ENCODE measurements at places on chromosomes 11 and 22.

GRCh38 chr11:40679276-40679675, 780.2 kb downstream of the LRRC4C start:
- DNase-seq, result no peak

GRCh38 chr11:255176-255575, 18.4 kb downstream of the PSMD13 start:
- DNase-seq, result no peak

DNA sequence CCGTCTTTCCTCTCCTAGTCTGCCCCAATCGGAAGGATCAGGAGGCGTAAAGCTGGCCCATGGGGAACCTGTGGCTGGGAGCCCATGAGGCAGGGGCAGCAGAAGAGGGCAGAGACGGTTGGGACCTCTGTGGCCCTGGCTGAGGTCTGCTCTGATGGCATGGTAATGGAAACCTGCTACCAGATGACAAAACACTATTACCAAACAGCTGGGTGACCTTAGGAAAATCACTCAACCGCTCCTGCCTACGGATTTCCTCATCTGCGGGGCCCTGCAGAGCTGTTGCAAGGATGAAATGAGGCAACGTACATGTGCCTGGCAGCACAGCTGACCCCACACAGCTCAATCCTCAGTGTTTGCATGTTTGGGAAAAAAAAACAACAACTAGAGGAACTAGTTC, 4.6 kb downstream of the AP5B1 start:
- DNase-seq, result no peak

- DNase-seq, result no peak
Observed at GRCh38 chr22:31096657-31097279, 10.6 kb downstream of the SELENOM start.

- DNase-seq, result peak; percentile 15
Observed at GRCh38 chr11:44208976-44209603, 100.8 kb downstream of the ALX4 start.

- DNase-seq, result no peak
Observed at GRCh38 chr11:70077411-70078094, 564 bp upstream of the ANO1 start.

- no peak for DNase-seq
Observed at GRCh38 chr22:22159384-22159783, 85.2 kb upstream of the VPREB1 start.

GRCh38 chr11:31664954-31665353, 146.2 kb downstream of the PAX6 start:
- no peak for DNase-seq

GRCh38 chr22:26610996-26611395, 6.8 kb downstream of the CRYBB1 start:
- peak; percentile 8 for DNase-seq

DNA sequence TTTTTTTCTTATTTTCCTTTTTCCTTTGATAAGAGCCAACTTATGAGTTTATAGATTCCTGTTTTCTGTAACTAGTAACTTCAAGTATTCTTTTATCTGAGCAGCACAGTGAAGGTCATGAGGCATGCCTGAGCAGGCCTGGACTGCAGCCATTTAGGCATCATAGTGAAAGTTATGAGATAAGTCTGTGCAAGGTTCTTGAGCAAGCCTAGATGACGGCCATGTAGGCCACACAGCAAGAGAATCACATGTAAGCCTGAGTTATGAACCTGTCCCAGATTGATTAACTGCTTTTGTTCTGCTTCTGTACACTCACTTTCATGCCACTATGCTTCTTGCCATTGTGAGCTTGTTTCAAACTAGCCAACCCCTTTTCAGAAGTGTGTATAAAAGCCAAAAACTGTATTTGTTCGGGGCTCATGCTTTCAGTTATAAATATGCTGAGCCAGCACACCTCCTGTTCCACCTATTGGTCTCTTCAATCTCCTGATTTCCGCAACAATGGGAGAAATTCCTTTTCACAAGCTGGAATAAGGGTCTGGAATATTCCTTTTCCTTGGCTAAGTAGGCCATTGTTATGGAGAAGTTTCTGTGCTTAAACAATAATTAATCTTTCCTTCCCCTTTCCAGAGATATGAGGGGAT, 745.7 kb downstream of the FAM181B start:
- no peak for DNase-seq

DNA sequence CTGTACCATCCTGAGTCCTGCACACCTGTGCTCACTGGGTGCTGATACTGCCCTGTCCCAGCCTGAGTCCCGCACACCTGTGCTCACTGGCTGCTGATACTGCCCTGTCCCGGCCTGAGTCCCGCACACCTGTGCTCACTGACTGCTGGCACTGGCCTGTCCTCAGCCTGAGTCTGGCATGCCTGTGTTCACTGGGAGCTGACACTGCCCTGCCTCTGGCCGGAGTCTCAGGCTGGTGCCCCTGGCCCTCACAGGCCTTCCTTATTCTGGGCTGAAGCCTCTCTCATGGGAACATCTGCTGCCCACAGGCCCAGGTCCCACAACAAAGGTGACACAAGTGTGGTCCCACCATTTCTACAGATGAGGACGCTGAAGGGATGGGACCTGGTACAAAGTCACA, 115.1 kb downstream of the MPPED1 start:
- no peak for DNase-seq

- no peak for DNase-seq
Observed at GRCh38 chr11:11973361-11973800, 35.0 kb downstream of the DKK3 start.

GRCh38 chr11:8988329-8989234, 15.2 kb downstream of the NRIP3 start:
- no peak for DNase-seq

- no peak for DNase-seq
Observed at GRCh38 chr11:46604796-46605195, 11.0 kb upstream of the AMBRA1 start.

DNA sequence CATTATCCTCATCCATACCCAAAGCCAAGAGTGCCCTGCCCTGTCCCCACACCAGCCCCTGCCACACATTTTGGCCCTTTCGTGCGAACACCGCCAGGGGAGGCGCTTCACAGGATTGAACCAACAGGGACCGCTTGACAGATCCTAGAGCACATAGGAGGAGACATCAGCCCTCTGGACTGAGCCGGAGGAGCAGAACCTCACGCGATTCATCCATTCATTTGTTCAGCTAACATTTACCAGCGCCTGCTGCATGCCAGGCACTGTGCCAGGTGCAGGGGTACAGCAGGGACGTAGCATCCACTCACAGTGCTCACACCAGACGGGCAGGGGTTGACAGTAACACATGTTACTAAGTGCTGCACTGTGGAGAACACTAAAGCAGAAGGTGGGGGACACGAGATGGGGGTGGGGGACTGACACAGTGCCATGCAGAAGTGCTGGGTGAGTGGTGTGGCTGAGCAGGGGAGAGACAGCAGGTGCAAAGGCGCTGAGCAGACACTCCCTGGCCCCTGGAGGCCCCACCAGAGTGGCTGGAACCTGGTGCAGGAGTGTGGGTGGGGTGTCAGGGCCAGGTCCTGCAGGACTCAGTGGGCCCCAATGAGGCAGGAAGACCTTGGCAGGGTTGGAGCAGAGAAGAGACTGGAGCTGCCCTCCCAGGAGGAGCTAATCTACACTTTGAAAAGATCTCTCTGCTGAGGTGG, 3.4 kb downstream of the GNAZ start:
- no peak for DNase-seq

DNA sequence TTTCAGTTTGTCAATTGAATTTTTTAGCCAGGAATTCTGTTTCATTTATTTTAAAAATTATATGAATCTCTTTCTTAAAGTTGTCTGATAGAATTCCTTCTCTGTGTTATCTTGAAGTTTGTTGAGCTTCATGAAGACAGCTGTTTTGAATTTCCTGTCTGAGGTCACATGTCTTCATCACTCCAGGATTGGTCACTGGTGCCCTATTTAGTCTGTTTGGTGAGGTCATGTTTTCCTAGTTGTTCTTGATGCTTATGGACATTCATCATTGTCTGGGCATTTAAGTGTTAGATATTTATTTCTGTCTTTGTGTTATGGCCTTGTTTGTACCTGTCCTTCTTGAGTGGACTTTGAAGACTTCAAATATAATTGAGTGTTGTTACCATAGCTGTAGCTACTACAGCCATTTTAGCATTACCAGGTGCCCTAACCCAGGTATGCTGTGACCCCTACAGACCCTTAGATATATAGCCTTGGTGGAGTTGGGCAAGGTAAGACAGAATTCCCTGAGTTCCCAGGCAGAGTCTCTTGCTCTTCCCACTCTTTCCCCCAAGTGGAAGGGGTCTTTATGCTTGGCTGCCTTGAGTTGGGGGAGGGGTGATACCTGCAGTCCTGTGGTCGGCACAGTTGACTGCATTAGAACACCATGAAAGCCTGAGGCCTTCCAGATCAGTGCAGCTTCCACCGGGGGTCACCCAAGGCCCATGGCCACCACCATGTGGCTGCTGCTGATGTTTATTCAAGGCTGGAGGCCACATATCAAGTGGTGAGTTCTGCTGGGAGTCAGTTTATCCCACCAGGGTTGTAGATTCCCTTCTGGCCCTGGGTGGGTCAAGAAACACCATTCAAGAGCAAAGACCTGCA, 229.6 kb downstream of the DYNC2H1 start:
- no peak for DNase-seq

DNA sequence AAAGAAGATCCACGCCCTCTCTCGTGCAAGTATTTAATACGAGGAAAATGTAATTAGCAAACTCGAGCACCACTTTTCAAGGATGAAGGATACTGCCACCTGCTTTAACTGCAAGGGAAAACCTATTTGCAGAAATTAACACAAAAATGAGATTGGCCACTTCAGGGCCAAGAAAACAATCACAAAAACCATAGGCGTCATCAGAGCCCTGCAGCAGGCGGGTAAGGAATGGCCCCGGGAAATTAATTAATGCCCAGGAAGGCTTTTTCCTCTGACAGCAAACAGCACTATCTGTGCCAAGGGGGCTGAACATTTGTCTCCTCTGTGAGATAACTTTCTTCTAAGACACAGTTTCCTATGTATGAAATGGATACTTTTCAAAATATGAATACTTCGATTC, 255.7 kb downstream of the CTTN start:
- no peak for DNase-seq

DNA sequence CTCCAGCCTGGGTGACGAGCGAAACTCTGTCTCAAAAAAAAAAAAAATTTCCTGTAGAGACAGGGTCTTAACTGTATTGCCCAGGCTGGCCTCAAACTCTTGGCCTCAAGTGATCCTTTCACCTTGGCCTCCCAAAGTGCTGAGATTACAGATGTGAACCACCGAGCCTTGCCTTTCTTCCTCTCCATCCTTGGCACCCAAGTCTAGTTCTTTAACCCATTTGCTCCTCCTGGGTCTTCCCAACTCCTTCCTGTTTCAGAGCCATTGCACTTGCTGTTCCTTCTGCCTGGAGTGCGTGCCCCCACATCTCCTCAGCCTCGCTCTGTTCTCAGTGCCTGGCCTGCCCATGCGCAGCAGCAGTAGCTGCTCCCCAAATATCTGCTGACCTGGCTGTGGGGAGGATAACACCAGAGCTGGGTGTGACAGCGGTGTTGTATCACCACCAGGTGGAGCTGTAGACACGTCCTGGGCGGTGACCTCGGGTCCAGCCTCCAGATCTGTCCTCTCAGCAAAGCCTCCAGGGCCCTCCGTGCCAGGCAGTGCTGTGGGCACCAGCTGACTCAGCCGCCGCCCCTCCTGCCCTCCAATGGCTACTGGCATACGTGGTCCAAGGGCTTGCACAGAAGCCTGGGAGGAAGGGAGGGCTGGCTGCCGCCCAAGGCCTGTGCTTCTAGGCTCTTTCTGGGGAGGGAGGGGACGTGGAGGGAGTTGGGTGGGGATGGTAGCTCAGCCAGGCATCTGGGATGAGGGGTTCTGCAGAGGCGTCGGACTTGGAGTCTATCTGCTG, 22.0 kb downstream of the TEF start:
- DNase-seq, result peak; percentile 95

DNA sequence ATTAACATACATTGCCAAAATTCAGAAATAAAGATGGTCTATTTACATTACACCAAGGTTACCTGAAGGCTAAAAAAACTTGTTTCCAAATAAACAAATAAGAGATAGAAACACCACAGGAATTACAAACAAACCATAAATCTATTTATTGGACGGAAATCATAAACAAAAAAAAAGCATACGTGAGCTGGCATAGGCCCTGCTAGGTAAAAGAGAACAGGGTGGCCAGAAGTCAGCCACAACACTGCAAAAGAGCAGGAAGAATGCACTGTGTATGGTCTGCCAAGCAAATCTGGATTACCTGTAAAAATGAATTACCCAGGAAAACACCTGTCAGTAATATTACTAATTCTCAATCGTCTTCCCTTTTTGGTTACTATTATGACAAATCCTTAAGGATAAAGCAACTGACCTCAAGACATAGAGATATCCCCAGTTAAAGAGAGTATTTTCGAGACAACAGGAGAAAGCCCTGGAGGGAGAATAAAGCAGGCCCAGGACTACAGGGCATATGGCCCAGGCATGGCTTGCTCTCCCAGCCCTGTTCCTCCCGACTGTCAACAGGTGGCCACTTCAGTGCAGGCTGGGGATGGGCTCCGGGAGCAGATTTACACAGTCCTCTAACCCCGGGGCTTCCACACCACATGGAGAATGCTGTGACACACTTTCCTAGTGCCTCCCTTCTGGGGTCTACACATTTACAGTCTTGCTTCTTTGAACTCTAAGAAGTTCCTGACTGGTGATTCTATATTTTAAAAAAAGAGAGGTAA, 18.0 kb downstream of the PPP2R1B start:
- no peak for DNase-seq

DNA sequence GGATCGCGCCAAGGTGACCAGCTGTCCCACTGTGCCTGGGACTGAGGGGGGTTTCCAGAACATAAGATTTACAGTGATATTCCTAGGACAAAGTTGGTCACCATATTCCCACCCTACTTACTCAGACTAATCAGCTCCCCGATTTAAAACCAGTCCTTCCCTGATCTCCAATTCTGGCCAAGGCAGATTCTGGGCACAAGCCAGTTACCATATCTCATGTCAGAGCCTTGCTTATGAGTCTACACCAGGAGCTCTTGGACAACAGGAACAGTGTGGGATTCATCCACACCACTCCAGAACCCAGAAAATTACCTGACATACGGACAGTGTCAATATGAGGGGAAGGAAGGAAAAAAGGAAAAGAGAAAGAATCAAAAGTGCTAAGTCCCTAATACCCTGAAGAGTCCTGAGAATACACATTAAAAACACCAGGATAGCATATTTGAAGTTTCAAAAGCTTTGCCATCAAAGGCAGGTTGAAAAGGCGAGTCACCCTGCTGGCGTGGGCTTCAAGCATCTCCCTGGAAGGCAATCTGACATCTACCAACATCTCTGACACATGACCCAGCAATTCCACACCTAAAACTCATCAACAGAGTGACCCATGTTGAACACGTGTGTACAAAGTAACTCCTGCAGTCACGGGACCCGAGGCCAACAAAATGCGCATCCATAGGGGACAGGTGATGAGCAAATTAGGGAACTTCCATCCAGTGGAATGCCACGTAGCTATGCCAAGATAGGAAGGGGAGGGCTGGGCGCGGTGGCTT, 8.0 kb upstream of the IL2RB start:
- DNase-seq, result no peak

GRCh38 chr11:27551127-27551526, 44.6 kb upstream of the LIN7C start:
- no peak for DNase-seq

GRCh38 chr11:79400717-79401330, 40.0 kb downstream of the TENM4 start:
- peak; percentile 18 for DNase-seq

GRCh38 chr11:134566311-134566710, 154.3 kb upstream of the B3GAT1 start:
- no peak for DNase-seq

GRCh38 chr11:83695046-83695445, 408.9 kb upstream of the CCDC90B start:
- DNase-seq, result no peak

GRCh38 chr11:113685654-113686359, 20.3 kb downstream of the TMPRSS5 start:
- DNase-seq, result peak; percentile 69

Data from activated CD4-positive, alpha-beta T cell treated with anti-CD3 and anti-CD28 coated beads, Interleukin-2, Interleukin-6, amounts not matched to agents 100 ng/mL and 50 ng/mL, durations not matched to agents 16 hours and 8 hours (primary cell).